ELF-1 (cell line): ENCODE measurements at places on chromosomes 5 and 9.

DNA sequence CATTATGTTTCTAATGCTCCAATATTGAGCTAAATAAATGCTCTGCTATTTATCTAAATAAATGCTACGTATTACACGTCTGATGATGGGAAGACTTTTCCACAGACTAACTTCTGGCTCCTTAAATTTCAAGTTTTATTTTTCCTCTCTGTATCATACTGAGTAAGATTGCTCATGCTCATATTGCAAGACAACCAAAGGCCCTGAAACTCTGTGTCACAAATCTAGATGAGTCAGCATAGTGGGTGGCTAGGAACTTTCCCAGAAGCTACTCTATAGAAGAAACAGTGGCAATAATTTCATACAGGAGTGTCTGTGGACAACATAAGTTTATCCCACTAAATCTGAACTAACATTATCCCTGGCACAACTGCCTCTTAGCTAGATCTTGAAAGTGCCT is 53.0 kb upstream of the RFX3 start:
- DNase-seq, result no peak

DNA sequence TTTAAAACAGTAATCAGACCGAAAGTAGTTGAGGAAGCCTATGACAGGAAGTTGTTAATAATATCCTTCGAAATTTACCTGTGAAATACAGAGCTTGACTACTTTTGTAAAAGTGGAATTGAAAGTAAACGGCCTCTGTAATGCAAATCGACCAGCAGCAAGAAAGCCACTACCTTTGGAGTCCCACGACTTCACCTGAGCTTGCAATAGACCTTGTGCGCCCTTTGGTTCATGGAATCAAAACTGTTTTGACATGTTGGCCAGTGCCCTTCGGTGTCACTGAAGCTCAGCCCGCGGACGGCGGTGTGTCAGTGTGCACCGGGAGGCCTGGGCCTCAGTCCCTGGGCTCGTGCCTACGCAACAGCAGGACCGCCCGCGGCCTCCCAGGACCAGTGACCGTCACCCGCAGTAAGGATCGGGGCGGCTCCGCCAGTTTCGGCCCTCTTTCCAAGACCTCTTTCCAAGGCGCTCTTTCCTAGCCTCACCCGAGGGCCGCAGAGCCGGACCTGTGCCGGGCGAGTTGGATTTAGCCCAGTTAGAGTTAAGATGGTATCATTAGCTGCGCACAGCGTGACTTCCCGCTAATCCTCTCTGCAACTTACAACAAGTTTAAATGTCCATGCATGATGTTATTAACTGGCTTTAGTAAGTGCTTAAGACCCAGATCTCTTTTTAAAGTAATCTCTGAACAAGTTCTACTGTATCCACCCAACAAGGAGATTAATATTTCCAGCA is 223.3 kb downstream of the MEF2C start:
- DNase-seq, result peak; percentile 54

DNA sequence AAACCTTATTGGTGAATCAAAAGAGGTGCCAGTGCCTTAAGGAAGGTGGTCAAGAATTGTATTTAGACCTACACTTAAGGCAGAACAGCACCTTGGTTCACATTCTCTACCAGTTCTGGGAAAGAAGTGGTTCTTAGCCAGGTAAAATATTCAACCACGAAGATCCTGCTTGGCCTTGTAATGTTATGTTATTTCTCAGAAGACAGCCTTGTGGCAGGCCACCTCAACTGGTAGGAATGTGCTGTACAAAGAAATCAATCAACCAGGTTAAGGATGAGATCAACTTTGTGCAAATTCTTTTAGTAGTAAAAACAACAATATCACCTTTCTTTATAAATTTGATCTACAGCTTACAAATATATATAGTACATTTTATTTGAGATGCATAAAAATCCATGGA is 246.8 kb downstream of the ARRDC3 start:
- no peak for DNase-seq

DNA sequence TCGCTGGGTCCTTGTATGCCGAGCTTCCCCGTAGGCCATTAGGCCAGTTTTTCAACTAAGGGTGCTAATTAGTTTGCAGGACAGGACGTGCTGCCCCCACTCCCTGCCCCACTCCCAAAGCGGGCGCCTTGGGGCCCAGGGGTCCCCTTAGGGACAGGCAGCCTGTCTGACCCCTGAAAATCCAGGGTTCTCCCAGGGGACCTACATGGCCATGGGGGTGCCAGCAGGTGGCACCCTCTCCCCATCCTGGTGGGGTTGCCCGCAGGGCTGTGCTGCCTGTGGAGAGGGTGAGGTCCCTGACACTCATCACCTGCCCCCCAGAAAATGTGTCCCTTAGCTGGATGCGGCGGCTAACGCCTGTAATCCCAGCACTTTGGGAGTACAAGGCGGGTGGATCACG is 8.5 kb upstream of the CCDC187 start:
- peak; percentile 34 for DNase-seq

GRCh38 chr5:175742290-175742994 is 84.6 kb downstream of the HRH2 start:
- DNase-seq, result no peak
